SW480 (cell line): ENCODE measurements at places on chromosomes 6 and 20.

- DNase-seq = no peak
Observed at GRCh38 chr20:10347086-10347880, 86.7 kb downstream of the MKKS start.

DNA sequence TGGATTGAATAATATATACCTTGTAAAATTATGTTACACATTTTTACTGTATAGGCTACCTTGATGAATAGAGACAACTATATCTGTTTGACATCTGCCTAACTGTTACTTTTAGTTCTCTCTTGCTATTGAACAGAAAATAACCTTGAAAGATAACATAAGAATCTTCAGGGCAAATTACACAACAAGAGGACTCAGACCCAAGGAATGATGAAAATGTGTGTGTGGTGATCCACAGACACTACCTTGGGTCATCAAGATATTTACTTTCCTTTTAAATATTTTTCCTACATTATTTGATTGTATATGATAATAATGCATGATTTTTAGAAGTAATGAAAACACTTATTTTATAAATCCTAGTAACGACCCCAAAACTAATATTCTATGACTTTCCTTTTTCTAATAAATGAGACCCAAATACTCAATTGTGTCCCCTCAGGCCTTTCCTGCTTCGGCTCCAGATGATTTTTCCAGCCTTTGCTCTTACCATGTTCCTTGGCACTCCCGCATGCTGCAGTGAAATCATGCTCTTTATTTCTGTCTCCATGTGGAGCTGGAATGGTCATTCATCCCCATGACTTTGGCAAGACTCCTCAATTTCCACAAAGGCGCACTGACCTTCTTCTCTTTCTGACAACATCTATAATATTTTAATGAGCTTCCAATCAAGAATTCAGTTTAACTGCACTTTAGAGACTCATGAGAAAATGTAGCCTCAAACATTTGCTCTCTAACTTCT lies 187.6 kb downstream of the EPM2A start:
- no peak for DNase-seq

GRCh38 chr6:129448965-129449364 lies 261.0 kb downstream of the ARHGAP18 start:
- DNase-seq = no peak

DNA sequence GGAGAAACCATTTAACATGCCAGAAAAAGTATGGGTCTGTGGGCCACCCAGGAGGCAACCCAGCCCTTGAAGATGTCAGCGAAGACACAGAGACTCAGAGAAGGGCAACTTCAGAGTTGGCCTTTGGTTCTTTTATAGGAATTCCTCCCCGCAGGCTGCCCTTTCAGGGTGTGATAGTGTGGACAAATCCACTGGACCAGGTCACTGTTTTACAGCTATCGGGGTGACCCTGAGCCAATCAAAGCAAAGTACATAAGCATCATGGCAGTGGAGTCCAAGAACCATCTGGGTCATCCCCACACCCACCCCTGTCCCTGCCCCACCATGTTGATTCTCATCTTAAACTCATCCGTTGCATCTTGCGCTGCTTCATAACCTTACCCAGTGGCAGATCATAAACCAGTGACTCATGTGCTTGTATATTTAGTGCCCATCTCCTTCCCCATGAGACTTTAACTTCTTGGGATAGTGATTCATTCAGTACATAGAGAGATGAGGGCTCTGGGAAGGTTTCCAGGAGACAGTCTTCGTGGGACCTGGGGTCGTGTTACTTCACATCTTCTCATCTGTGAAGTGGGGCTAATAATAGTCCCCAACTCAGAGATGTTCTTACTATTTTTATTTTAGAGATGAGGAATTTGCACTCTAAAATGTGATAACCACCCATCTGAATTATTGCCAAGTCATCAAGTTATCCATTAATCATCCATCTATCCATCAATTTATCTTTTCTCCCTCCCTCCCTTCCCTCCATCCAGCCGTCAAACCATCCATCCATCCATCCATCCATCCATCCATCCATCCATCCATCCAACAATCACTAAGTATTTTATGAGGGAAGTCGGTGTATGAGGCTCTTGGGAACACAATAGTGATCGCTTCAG lies 51.0 kb downstream of the EDN3 start:
- peak; percentile 51 for DNase-seq

DNA sequence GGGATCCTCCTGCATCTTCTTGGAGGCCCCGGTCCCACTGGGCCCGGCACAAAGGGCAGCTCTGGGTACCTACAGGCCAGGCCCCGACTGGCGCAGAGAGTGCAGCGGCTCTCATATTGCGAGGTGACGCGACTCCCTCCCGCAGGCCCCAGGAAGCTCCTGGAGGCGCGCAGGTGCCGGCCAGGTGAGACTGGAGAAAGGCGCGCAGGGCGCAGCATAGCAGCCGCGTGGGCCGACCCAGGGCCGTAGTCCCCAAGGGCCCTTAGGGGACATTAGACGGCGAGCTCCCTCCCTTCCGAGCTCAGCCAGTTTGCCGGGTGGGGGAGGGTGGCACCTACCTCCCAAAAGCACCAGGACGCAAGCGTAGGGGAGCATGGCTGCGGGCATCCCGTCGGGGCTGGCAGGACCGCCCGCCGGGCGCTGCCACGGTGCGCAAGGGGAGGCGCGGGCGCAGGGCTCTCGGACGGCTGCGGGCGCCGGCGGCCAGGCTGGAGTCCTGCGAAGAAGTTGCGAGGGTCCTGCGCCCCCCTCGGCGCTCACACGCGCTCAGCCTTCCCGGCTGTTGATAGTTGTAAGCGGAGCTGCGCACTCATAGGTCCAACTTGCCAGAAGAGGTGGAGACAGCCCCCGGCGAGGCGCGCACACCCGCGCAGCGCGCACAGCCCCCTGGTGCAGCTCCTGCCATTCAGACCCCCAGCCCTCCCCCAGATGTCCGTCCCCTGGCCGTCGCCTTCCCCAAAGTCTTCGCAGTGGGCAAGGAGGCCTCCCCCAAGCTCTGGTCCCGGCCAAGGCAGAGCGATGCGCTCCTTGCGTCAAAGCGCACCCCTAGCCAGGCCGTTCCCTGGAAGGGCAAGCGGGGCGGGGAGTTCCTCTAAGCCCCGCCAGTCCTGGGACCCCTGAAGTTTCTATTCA lies 622 bp downstream of the APCDD1L start:
- no peak for DNase-seq
